Panc1 (cell line): ENCODE measurements at places on chromosomes 13 and 19. TPM values are rescaled to one million over a fixed set of nuclear protein-coding genes. Genes with fewer than 3 reads are reported as not detected.

Gene ZNF816
- 7.1 TPM for total RNA-seq

- no peak for DNase-seq
Measured at GRCh38 chr19:1236576-1236975, 1.2 kb downstream of the CBARP start.

Gene DKKL1
- total RNA-seq: 0.95 TPM

GRCh38 chr19:3210347-3211017 is 14.0 kb upstream of the CELF5 start:
- DNase-seq: peak; percentile 30

Gene ZNF433
- total RNA-seq: 4.7 TPM

GRCh38 chr19:55641426-55642152 is 787 bp downstream of the ZNF580 start:
- no peak for DNase-seq

DNA sequence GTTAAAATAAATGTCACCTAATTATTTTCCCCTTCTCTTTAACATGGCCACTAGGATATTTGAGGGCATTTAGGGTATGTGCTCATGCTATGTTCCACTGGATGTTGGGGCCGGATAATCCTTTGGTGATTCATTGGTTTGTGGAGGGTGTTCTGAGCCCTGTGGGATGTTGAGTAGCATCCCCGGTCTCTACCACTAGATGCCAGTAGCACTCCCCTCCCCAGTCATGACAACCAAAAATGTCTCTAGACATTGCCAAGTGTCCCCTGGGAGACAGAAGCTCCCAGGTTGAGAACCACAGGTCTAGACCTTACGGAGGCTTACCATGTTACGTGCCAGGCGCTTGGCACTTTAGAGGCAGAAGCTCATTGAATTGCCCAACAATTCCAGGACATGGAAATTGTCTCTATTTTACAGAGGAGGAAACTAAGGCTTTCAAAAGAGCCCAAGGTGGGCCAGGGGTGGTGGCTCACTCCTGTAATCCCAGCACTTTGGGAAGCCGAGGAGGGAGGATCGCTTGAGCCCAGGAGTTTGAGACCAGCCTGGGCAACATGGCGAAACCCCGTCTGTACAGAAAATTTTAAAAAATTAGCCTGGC is 14.1 kb downstream of the SHANK1 start:
- peak; percentile 42 for DNase-seq

- no peak for DNase-seq
Measured at GRCh38 chr19:57192993-57193392, 1.7 kb downstream of the ZNF264 start.

Gene LILRA6
- 0.08 TPM for total RNA-seq
